ENCODE measurements at places on chromosomes 12 and 14. TPM values are rescaled to one million over a fixed set of nuclear protein-coding genes. Genes with fewer than 3 reads are reported as not detected.

DNA sequence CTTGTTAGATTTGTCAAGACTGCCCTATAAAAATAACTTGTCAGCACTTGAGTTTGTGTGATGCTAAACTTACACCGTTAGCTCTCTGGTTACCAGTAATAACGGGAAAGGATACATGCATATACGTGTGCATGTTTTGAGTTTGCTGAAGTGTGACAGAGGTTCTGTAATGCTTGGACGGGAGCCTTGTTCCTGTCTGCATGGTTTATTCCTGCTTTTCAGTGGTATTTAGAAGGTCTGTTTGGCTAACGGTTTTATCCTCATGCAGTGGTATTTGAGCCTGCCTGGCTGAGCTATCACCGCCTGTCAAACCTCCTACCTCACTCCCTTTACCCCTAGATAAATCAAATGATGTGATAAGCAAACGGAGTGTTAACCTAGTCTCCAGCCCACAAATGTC, 305.6 kb downstream of the GALC start:
- H3K27me3 ChIP-seq, result no peaks in the 10 kb centered on the region
- H3K27ac ChIP-seq, result no peak overlapping the region
- no peaks in the 10 kb centered on the region for H3K36me3 ChIP-seq
- no peaks in the 10 kb centered on the region for H3K4me1 ChIP-seq
- no peak for DNase-seq

GRCh38 chr12:119692997-119693396, 25.1 kb downstream of the PRKAB1 start:
- H3K27me3 ChIP-seq, result no peaks in the 10 kb centered on the region
- peak overlapping the region; percentile 27 for H3K27ac ChIP-seq
- no peaks in the 10 kb centered on the region for H3K36me3 ChIP-seq
- H3K4me3 ChIP-seq, result no peak overlapping the region

DNA sequence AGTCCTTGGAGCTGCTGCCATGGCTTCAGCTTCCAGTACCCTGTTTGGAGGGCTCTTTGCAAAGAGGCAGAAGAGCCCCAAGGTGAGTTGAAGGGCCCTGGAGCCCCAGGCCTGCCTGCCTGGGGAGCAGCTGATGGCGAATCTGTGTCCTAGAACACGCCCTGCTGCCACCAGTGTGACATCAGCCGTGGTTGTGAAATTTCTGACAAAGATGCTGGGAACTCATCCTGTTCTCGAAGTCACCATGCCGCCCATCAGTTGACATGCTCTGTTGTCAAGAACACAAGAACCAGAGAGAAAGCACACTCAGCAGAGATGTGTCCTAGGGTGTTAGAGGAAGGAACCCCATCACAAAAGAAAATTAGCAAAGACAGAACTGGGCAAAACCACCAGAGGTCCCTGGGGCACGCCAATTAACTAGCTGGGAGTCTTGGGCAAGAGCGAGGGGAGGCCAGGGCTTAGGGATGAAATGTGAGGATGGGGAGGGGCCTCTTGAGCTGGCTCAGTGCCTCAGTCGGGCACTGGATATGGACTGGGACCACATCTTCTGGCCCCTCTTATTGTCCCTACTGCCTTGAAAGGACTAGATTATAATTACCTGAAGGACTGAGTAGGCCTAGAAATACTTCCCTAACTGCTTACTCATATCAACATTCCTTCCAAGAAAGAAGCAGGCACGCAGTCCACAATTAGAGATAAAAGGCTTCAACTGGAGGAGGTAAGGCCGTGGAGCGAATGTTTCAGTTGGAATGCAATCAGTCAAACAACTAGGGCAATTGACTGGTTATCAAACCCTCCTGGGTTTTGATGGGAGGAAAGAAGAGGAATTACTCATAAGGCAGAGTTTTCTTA, 163.1 kb downstream of the CACNA1C start:
- H3K27me3 ChIP-seq, result no peaks in the 10 kb centered on the region
- peak; percentile 20 for DNase-seq
- peak overlapping the region; percentile 33 for H3K27ac ChIP-seq
- no peaks in the 10 kb centered on the region for H3K36me3 ChIP-seq
- H3K4me1 ChIP-seq, result peaks cover 10% of the 10 kb centered on the region

GRCh38 chr12:110780448-110780847, 37.8 kb upstream of the PPP1CC start:
- no peak overlapping the region for H3K4me3 ChIP-seq
- no peaks in the 10 kb centered on the region for H3K36me3 ChIP-seq
- H3K27me3 ChIP-seq, result no peaks in the 10 kb centered on the region
- DNase-seq, result no peak
- H3K4me1 ChIP-seq, result no peaks in the 10 kb centered on the region
- H3K27ac ChIP-seq, result no peak overlapping the region

DNA sequence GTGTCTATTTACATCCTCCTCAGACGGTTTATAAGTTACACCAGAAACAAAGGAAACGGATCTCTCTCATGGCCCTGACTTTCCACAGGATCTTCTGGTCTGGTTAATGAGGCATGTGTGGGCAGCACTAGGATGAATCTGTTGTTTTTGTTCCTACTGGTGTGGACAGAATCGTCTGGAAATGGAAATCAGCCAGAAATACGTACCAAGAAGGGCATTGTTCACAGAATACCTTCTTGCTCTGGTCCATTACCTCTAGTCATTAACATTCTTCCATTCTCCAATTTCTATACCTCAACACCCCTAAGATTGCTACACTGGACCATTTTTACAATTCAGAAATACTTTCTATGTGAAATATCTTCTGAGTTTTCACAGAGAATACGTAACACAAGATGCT, 86.0 kb downstream of the TPH2 start:
- no peaks in the 10 kb centered on the region for H3K27me3 ChIP-seq
- no peak overlapping the region for H3K4me3 ChIP-seq
- H3K27ac ChIP-seq, result no peak overlapping the region
- no peaks in the 10 kb centered on the region for H3K36me3 ChIP-seq

GRCh38 chr12:23041774-23042173, 416.8 kb downstream of the ETNK1 start:
- no peak for DNase-seq
- H3K27ac ChIP-seq, result no peak overlapping the region
- H3K4me3 ChIP-seq, result no peak overlapping the region
- H3K4me1 ChIP-seq, result no peaks in the 10 kb centered on the region

VDR gene
- 13.6 TPM for total RNA-seq

CDCA4 gene
- 33.4 TPM for total RNA-seq

OTOGL gene
- 0.72 TPM for total RNA-seq

DNA sequence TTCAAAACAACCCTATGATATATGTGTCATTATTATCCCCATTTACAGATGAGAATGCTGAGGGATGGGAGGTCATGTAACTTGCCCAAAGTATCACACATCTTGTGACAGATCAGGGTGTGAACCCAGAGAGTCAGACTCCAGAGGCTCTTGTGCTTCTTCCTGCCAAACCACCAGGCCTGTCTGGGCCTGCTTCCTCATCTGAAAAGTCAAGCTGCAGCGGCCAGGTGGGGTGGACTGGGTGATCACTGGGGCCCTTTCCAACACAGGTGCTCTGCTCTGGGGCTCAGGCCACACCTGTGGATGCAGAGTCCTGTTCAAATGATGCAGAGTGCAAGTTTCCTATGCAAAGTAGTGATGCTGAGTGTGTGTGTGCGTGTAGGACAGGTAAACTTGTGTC, 26.7 kb downstream of the TSPAN11 start:
- H3K27ac ChIP-seq, result no peak overlapping the region
- H3K4me1 ChIP-seq, result no peaks in the 10 kb centered on the region
- DNase-seq, result no peak
- no peaks in the 10 kb centered on the region for H3K36me3 ChIP-seq

TEDC1 gene
- 30.8 TPM for total RNA-seq

LGR5 gene
- 28.0 TPM for total RNA-seq

- no peak overlapping the region for H3K4me3 ChIP-seq
- H3K36me3 ChIP-seq, result no peaks in the 10 kb centered on the region
- H3K4me1 ChIP-seq, result peaks cover 7% of the 10 kb centered on the region
- no peak overlapping the region for H3K27ac ChIP-seq
- H3K27me3 ChIP-seq, result no peaks in the 10 kb centered on the region
These were observed 7.3 kb upstream of the PAPLN start for GRCh38 chr14:73230051-73230450.

GRCh38 chr14:26427097-26427496, 170.7 kb downstream of the NOVA1 start:
- no peak overlapping the region for H3K27ac ChIP-seq
- no peaks in the 10 kb centered on the region for H3K4me1 ChIP-seq
- no peak overlapping the region for H3K4me3 ChIP-seq
- H3K27me3 ChIP-seq, result no peaks in the 10 kb centered on the region

- 0 out of 2 replicates have a peak, but pooled peaks cover 6% of the 10 kb centered on the region for H3K4me1 ChIP-seq
- no peak overlapping the region for H3K4me3 ChIP-seq
- no peaks in the 10 kb centered on the region for H3K36me3 ChIP-seq
- no peak for DNase-seq
- H3K27ac ChIP-seq, result no peak overlapping the region
These were observed 787.2 kb downstream of the GALC start for GRCh38 chr14:87205811-87206210.

GPRC5A gene
- total RNA-seq, result 73.9 TPM

DNA sequence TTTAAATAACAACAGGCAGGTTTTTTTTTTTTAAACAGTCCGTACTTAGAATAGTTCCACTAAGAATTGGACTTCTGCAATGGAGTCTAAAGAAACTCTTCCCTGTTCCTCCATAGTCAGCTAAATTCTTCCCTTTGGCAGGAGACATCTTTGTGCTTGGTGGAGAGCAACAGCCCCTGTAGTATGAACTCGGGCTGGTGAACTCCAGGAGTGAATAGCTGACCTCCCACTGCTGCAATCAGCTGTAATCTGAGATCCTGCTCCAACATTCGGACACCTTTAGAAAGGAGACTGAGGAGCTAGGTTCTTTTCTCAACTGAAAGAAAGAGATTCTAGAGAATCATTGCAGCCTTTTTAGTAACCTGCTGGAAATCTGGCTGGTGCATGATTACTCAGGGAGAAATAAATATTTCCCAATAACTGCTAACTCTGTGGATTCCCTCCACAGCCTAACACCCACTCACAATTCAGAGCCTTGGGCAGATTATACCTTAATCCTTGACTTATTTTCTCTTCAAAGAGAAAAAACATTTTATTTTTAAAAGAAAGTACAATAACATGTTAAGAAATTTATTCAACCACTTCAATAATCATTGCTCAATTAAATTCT, 25.6 kb upstream of the DBX2 start:
- no peaks in the 10 kb centered on the region for H3K4me1 ChIP-seq
- 0 out of 2 replicates have a peak, but pooled peaks cover 3% of the 10 kb centered on the region for H3K27me3 ChIP-seq
- DNase-seq, result no peak
- no peak overlapping the region for H3K4me3 ChIP-seq
- no peaks in the 10 kb centered on the region for H3K36me3 ChIP-seq

DNA sequence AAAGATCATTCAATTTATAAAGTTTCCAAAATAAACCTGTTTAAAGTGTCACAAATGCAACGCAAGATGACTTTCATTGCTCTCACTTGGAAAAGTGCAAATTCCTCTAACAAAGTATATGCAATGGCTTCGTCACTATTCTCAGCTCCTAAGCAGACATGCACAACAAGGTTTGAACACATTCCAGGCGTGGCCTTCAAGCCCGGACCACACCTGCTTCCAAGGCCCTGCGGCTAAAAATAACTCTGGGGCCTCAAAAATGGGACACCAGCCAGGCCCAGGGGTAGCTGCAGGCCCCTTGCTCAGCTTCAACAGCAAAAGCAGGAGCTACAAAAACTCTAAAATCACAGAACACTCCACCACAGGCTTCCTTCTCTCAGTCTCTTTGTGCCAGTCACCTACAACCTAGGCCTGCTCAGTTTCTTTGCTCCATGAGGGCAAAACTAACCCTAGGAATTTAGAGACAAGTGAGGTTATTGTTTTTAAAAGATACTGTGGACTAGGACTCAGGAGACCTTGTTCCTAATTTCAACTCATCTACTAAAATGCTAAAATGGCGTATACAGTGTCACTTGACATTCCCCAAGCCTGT, 29.3 kb downstream of the DUSP16 start:
- H3K4me3 ChIP-seq, result no peak overlapping the region
- DNase-seq, result peak; percentile 91
- no peaks in the 10 kb centered on the region for H3K36me3 ChIP-seq
- H3K27me3 ChIP-seq, result no peaks in the 10 kb centered on the region
- H3K27ac ChIP-seq, result peak overlapping the region; percentile 90
- peaks cover 75% of the 10 kb centered on the region for H3K4me1 ChIP-seq

ANG gene
- total RNA-seq, result 23.6 TPM

DNA sequence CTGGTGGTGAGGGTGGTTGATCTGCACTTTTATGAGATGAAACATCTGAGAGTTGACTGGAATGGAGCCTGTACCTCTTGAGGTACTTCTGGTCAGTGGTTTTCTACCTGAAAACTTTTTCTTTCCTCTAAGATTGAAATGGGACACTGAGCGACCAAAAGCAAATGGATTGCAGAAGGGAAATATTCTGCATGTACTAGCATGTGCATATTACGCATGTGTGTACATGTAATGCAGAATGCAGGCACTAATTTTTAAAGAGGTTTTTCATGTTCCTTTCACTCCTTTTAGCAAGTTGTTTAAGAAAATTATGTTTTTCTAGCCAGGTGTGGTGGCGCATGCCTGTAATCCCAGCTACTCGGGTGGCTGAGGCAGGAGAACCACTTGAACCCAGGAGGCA, 28.7 kb upstream of the EID3 start:
- no peaks in the 10 kb centered on the region for H3K27me3 ChIP-seq
- no peak overlapping the region for H3K4me3 ChIP-seq
- no peak overlapping the region for H3K27ac ChIP-seq
- no peak for DNase-seq
- H3K36me3 ChIP-seq, result no peaks in the 10 kb centered on the region
- H3K4me1 ChIP-seq, result peaks cover 3% of the 10 kb centered on the region

GRCh38 chr12:33560653-33561208, 121.1 kb upstream of the SYT10 start:
- no peak for DNase-seq
- H3K27me3 ChIP-seq, result no peaks in the 10 kb centered on the region
- H3K4me3 ChIP-seq, result no peak overlapping the region
- no peaks in the 10 kb centered on the region for H3K36me3 ChIP-seq
- H3K4me1 ChIP-seq, result peaks cover 12% of the 10 kb centered on the region

GRCh38 chr14:43687921-43688320, 819.2 kb downstream of the FSCB start:
- H3K4me3 ChIP-seq, result no peak overlapping the region
- no peaks in the 10 kb centered on the region for H3K36me3 ChIP-seq
- H3K4me1 ChIP-seq, result peaks cover 13% of the 10 kb centered on the region
- no peak for DNase-seq
- no peaks in the 10 kb centered on the region for H3K27me3 ChIP-seq
- H3K27ac ChIP-seq, result no peak overlapping the region

DNA sequence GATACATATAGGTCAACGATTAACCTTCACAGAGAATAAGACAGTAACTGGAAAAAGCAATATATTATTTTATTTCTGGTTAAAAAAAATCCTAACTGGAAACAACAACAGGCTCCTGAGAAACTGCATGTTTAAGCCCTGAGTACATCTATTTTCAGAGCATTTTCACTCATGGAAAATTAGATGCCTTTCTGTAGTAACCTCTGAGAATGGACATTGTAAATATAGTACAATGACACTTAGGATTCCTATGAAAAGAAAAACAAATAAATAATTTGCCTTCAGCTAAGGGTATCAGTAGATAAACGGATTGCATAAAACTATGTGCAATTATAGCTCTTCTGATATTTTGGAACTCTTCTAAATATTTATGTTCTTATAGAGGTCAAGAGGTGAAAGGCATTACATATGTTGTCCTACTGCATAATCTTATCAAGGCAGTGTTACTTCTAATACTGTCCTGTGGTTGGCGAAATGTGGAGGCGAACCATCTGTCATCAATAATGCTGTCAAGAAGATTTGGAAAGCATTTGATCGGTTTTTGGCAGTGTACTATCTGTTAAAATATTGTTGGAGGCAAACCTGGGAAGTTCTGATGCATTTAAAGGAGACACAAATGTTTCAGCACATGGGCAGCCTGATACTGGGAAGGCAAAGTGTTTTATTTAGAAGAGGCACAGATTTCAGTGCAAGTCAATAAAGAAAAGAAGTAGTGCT, 381.8 kb downstream of the BTG1 start:
- H3K27me3 ChIP-seq, result no peaks in the 10 kb centered on the region
- no peak overlapping the region for H3K27ac ChIP-seq
- no peaks in the 10 kb centered on the region for H3K36me3 ChIP-seq
- no peak for DNase-seq
